ENCODE measurements at places on chromosomes 5 and 9.

- no peak for DNase-seq
Observed at GRCh38 chr9:118558026-118558425, 811.2 kb downstream of the BRINP1 start.

GRCh38 chr9:127915325-127915752 is 1.5 kb downstream of the ST6GALNAC4 start:
- no peak for DNase-seq

DNA sequence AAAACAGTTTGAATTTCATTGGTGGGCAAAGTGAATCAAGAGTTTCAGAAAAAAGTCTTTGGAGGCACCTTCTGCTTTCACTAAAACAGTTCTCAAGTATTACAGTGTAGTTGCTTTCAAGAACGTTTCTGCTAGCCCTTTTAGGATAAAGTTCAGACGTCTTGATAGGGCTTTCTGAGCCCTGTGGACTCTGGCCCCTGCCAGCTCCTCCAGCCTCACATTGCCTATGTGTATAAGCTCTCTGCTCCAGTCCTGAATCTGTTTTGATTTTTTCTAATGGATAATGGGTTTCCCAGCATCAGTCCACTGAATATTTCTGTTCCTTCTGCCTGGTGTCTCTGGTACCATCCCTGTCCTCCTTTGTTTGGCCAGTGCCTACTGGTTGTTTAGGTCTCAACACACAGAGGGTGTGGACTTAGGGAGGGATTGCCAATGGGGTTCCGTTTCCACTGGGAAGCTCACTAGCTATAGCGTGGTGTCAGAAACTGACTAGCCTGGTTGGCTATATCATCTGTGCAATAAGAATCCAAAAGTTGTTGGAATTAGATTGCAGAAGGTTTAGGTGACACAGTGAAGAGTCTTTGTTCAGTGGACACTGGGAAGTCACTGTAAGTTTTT is 26.4 kb downstream of the ARHGAP26 start:
- DNase-seq: no peak

DNA sequence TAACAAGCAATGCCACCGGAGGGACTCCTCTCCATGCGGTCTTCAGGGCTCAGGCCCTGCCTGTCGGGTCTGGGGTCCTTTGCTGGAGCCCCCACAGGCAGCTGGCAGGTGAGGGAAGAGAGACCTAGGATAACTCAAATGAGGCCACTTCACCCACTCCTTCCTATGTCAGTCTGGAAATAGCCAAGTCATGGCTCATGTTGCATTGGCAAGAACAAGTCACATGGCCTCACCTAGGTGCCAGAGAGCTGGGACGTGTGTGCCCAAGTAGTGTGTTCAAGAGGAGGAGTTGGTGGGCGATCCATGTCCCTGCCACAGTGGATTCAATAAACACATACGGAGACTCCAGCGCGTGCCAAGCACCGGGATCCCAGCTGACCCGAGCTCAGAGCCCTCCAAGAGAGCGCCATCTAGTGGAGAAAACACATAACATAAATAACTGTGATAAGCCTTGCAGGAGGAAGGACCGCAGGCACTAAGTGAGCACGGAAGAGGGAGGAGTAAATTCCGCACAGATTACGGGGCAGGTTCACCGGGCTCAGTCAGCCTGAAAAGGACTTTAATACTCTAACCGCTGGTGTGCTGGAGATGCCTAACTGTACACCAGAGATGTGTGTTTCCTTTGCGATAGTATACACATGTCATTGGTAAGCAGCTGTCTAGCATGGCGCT is 580.8 kb downstream of the CCDC171 start:
- DNase-seq: no peak

DNA sequence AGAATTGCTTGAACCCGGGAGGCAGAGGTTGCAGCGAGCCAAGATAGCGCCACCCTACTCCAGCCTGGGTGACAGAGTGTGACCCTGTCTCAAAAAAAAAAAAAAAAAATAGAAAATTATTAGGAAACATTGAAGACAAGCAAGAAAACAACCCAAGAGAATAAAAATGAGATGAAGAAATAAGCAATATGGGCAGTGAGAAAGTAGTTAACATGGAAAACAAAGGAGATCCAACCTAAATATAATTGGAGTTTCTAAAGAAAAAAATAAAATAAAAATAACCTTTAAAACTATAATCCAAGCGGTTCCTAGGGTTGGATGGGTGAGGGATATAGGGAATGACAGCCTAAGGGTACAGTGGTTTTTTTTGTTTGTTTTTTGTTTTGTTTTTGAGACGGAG is 71.9 kb downstream of the FBXW11 start:
- no peak for DNase-seq

DNA sequence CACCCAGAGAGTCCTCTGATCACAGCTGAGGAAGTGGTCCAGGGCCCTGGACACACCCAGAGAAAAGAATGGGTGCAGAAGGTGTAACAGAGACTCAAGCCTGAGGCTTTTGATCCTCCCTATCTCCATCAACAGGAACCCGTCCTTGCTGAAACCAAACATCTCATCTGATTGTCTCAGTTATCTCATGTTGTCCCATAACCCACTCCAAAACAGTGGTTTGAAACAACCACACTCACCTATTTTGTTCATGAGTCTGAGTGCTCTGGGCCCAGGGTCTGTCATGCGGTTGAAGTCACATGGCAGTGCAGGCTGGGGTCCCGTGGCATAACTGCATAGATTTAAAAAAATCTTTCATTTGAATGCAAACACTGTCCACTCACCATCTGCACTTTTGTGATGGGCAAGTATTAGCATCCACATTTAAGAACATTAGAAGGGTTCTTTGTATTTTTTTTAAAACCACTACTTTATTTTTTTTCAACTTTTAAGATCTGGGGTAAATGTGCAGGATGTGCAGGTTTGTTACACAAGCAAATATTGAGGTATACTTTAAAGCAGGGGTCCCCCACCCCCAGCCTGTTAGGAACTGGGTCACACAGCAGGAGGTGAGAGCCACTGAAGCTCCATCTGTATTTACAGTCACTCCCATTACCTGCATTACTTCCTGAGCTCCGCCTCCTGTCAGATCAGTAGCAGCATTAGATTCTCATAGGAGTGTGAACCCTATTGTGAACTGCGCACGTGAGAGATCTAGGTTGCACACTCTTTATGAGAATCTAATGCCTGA is 255.8 kb downstream of the ROR2 start:
- DNase-seq: no peak

- no peak for DNase-seq
Observed at GRCh38 chr5:23234197-23234596, 273.2 kb upstream of the PRDM9 start.

DNA sequence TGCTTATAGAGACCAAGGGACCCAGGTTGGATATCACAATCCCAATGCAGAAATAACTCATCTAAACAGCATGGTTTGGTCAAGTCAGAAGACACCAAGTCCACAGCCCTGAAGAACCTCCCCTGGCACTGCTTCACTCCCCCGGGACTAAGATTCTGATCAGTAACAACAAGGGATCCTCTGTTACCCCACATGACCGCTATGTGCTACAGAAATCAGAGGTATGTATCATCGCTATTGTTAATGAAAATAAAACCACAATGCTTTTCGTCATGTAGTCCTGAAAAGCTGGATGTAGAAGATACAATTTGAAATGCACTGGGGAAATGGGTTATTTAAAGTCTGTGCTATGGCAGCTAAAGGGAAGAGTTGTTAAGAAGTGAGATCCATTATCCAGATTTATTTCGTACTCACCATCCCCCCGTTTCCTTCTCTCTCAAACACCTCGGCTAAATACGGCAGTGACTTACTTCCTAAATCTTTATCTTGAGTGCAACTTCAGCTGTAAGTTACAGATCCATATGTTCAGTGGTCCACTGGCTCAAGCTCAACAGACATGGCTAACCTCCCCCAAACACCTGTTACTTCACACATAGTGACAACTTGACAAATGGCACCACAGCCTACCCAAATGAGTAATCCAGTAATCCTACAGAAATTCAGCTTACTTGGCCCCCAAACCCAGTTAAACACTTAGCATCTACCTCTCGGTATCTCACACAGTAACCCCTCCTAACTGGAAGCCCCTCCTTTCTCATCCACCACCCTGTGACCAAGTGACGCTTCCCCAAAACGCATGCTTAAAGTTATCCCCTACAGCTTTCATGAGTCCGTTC is 129.2 kb downstream of the MYO10 start:
- DNase-seq: no peak

- no peak for DNase-seq
Observed at GRCh38 chr5:132098151-132098594, 24.6 kb downstream of the CSF2 start.

- no peak for DNase-seq
Observed at GRCh38 chr9:104028827-104029226, 65.3 kb upstream of the SMC2 start.

DNA sequence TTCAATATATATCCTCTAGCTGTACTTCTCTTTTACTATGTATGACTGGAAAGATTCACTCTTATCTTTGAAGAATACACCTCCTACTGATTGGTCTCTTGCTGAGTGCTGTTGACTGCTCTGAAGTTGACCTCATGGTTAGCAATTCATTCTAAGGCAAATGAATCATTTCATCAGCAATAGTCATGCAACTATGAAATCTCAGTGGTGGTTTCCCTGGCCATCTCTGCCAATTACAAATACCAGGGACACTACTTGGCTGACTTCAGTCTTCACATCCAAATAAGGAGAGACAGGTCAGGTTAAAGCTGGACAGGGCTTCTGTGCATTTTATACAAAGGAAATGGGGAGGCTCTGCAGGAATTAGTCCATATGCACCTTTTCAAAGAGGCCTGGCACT is 333.5 kb upstream of the ACTBL2 start:
- DNase-seq: no peak

DNA sequence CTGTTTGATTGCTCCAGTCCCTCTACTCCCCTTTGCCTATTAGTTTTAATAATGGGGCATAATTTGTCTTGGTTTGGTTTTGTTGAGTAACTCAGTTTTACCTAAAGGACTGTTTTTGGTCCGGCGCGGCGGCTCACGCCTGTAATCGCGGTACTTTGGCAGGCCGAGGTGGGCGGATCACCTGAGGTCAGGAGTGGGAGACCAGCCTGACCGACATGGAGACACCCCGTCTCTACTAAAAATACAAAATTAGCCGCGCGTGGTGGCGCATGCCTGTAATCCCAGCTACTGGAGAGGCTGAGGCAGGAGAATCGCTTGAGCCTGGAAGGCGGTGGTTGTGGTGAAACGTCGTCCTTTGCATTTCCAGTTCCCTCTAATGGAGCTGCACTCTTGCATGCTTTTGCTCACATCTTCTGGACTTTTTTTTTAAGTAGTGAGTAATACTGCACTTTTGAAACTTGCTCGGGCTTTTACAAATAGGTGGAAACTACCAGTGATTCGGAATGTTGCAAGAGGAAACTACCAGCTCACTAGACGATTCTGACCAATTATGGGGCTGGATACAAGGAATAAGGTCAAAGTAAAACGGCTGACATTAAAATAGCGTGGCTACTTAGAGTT is 721 bp upstream of the MAML1 start:
- DNase-seq: peak; percentile 3

DNA sequence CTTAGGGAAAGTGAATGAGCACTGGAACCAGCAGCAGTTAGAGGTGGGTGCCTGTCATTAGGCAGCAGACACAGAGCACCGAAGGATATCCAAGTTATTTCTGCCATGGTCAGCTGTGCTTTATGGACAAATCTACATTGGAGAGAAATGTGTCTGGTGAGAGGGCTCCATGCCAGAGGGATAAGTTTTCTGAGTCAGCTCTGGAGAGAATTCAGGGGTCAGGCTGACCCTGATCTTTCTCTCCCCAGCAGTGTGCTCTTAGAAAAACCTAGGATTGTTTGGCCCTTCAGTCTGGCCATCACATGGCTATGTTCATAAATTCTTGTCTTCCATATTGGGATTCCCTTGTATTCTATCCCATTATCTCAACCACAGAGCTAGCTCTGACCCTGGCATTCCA is 8.9 kb upstream of the IL17B start:
- no peak for DNase-seq

GRCh38 chr9:135370411-135371375 is 108.9 kb upstream of the PPP1R26 start:
- no peak for DNase-seq

DNA sequence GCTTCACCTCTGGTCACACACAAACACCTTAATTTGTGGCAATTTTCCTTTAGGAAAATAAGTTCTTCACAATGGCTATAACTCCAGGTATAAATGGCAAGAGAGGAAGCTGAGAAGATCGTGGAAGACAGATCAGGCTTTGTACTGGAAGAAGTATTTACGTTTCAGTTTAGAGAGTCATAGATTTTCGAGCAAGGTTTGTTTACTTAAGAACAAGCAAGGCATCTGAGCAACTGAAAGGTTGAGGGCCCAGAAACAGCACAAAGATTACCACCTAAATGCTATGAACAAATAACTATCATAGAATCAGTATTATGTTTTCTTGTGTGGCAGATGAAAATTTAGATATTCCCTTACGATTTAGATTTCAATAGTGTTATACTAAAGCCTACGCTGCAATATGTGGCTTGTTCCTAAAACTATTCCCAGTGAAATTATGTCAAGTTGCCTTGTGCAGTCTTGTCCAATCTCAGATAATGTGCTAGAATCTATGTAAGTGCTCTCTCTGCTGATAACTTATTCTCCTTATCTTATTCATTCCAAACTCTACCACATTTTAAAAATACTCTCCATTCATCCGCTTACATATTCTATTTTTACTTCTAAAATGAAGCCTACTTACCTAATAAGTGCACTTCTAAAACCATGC is 6.7 kb downstream of the SLCO4C1 start:
- no peak for DNase-seq

- DNase-seq: no peak
Observed at GRCh38 chr5:39040875-39041274, 33.3 kb downstream of the RICTOR start.

Data from stimulated activated CD4-positive, alpha-beta T cell treated with anti-CD3 and anti-CD28 coated beads, Interleukin-1b, Interleukin-23, amount 100 ng/mL, for 4 hours (primary cell).